T-cell (primary cell): ENCODE measurements at places on chromosomes 6 and 20. TPM values are rescaled to one million over a fixed set of nuclear protein-coding genes. Genes with fewer than 3 reads are reported as not detected.

DNA sequence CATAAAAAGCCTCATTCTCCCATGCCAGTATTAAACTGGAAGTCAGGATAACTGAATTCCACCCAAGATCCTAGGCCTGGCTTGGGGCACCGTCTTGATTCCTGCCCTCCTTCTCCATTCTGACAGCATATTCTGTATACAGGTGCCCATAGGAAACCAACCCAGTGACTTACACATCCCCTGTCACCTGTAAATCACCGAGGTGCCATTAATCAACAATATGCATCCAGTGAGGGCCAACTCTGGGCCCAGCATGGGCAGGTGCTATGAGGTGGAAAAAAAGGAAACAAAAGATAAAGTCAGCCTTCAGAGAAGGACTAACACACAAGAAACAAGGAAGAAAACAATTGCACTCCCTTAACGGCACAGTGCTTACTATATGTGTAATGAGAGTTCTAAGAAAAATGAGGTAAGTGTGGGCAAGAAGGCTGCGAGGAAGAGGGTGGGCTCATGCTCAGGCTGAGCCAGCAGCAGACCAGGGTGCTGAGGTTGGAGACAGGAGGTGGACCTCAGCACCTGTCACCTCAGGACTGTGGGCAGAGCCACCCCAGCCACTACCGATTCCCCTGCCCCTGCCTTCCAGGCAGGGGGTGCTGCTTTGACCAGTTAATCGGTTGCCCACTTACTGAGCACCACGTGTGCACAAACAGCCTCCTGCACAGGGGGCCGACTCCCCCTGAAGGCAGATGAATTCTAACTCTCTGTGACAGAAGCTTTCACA lies 105.9 kb downstream of the TRERF1 start:
- DNase-seq, result no peak

The SLC22A23 gene
- total RNA-seq, result 12.1 TPM

DNA sequence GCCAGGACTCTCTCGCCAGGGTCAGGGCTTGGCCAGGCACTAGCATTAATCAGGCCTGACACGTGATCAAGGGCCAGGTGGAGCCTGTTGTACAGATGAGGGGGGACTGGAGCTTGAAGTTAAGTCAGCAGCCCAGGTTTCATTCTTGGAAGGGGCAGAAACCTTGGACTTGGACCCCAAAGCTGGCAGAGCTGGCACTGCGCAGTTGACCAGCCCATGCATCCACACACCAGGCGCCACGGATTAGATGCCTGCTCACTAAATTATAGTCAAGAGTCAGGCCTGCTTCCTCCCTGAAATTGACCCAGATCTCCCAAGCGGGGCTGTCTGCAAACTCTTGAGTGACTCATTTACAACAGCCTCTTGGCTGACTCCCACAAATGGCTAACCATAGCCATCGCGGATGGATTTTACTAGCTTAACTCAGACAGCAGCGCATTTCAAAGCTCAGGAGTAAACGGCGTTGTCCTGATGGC lies 4.1 kb upstream of the TAF4 start:
- DNase-seq, result no peak

DNA sequence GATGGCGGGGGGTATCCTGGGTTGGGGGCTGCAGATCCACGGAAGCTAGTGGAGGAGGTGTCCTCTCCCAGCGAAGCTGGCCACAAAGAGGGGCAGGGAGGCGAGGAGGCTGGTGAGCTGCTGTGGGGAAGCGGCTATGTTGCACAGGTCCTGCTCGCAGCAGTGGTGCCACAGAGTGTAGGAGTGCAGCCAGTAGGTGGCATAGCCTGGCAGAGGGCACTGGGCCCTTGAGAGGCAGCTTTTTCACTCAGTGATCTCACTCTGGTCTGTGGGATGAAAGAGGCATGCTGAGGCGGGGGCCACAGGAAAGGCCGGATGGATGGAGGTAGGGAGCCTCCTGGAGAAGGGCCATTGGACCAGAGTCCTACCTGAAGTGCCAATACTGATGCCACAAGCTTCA lies 2.9 kb upstream of the LY6G6D start:
- no peak for DNase-seq

DNA sequence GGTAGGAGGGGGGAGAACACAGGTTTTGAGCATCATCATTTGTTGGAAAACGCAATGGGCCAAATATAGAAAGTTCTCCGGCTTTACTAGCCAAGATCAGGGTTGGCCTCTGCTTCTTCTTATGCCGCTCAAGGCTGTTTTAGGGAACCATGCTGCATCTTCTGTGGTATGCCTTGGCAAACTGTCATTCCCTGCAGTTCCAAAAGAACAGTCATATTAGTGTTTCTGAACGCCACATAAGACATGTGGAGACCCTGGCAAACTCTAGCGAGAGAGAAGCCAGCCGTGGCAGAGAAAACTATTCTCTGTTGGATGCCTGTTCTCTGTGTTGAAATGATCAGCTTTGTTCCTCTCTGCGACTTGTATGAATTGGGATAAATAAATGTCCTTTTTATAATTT lies 10.8 kb downstream of the ACTR5 start:
- DNase-seq, result no peak

DNA sequence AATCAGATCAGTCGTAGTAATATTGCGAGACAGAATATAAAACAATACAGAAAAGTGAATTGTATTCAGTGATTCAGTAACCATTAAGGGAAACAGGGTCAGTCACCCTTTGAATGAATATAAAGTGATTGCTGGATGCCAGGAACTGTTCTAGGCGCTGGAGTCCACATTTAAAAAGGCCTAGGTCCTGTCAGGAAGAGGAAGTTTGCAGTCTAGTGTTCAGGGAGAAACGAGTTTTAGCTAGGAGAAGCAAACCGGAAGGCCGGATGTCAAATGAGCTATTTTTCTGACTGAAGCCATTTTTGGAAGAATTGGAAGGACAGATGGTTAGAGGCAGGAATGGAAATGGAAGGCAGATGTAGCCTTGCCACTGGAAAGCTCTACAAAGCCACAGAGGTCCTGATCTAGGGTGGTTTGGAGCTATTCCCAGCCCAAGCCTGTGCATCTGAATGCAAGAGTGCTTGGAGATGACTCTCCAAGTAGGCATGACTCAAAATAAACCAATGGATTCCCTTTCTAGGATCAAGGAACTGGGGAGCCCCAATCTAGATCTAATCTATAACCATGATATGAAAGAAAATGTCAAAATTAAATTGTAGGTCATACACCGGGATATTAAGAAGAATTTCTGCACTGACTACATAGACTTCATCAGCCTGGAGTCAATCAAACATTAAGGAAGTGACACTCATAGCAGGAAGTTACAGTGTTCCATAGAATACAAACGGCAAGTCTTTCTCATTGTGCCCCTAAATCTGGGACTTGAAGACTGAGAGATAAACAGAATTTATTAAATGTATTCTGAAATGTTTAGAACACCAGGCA lies 36.8 kb upstream of the CDKAL1 start:
- no peak for DNase-seq

- no peak for DNase-seq
Observed at GRCh38 chr6:152705327-152705726, 7.6 kb downstream of the MYCT1 start.

DNA sequence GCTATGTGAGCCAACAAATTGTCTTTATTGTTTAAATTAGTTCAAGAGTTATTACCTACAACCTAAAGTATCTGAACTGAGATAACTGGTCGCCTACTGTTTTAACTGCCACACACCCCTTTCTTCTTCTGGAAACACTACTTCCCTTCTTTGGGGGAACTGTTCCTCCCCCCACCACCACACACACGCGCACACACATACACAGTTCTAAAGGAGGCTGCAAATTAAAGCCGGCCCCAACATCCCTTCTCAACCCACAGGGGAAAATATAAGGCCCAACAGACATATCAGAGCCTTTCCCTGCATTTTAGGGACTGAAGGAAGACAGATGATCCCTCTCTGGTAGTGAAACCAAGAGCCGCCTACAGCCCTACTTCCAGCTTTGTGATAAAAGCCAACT lies 348.0 kb upstream of the JARID2 start:
- DNase-seq, result no peak

DNA sequence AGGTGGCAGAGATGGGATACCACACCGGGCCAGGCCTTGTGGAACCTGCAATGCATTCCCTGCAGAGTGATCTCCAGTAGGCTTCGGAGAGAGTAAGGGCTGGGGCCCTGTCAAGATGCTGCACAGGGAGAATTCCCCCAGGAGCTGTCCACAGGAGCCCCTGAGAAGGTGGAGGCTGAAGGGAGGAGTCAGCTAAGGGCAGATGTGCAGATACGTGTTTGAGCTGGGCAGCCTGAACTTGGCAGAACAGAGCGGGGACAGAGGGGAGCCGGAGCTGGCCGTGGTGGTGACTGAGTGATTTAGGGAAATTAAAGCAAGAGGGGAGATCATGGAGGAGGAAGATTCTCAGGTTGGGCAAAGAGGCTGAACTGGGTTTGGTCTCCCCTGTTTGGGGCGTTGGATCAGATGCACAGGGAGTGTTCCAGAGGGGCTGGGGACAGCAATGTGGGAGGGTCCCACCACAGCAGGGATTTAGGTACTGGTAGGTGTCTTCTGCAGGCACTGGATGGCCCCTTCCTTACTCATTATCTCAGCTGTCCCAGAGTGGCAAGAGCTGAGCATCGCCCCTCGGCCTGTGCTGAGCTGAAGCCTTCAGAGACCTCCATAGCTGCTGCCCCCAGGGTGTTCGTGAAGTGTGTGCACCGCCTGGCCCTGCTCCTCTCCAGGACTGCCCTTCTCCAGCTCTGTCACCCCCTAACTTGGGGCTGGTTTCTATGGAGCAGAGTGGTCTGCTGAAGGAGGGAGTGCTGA lies 3.8 kb upstream of the NCR2 start:
- no peak for DNase-seq

GRCh38 chr6:39493174-39493573 lies 170.7 kb upstream of the KCNK16 start:
- DNase-seq, result no peak

The POPDC3 gene
- total RNA-seq, result not detected

- DNase-seq, result no peak
Observed at GRCh38 chr6:85287158-85287557, 162.7 kb upstream of the NT5E start.

GRCh38 chr6:138499303-138500018 lies at the start of gene NHSL1:
Gene NHSL1 (minus strand): TSS chr6:138499494. CDS start chr6:138499290, 204 bp downstream.
- DNase-seq, result no peak

DNA sequence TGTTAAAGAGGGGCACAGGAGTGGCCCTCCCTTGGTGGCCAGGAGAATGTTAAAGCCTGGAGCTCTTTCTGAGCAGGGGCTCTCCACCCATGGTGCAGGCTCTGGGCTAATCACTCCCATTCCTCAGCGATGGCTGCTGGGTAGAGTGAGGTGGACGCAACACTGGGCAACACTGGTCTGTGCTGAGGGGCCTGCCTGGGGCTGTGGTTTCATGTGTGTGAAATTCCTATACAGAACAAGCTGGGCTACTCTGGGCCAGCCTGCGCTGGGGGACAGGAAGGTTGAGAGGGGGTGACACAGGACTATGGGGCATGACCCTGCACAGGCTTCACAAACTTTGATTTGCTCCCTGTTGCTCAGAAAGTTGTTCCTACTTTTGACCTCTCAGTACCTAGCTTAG lies 392.6 kb downstream of the ZFAND3 start:
- DNase-seq, result no peak

- no peak for DNase-seq
Observed at GRCh38 chr6:111215131-111215530, 127.8 kb downstream of the SLC16A10 start.

- no peak for DNase-seq
Observed at GRCh38 chr20:34892671-34893070, 16.3 kb downstream of the ACSS2 start.

The LCA5 gene
- 0.54 TPM for total RNA-seq

- no peak for DNase-seq
Observed at GRCh38 chr20:64176971-64177370, 12.7 kb downstream of the MYT1 start.

DNA sequence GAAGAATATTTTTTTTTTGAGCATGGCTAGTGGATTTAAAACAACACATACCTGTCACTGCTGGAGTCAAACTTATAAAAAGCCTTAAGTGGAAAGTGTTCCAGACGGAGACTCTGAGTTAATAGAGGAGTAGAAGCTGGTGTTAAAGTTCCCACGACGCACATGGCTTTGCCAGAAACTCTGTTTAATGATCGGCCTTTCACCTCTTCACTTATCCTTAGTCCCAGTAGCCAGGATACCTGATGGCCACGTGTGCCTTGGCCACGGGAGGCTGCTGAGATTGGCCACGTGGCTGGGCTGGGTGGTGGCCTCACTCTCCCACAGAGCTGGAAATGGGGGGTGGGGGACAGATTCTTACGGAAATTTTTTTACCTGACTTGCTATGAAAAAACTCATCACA lies 333.1 kb downstream of the ZFAND3 start:
- DNase-seq, result no peak

DNA sequence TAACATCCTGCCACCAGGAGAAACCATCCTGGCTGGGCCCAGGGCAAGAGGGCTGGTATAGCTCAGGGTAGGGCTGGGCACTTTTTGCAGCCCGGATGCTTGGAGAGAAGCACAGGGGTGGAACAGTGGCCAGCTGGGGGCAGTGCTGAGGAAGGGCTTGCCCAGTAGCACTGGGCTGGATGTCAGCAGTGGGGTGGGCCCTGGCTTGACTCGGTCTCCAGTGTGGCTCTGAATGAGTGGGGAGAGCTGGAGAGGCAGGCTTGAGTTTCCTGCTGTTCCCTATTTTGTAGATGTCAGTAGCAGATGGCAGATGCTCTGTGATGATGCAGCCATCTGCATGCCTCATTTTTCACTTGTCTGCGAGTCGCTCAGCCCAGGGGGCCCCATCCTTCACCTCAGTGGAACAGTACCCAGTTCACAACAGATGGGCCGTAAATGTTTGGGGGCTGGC lies 56.3 kb upstream of the TULP1 start:
- DNase-seq, result peak; percentile 42

The OR12D3 gene
- total RNA-seq, result not detected

The LY6G6D gene
- not detected for total RNA-seq

GRCh38 chr6:10084111-10084986 lies 330.5 kb downstream of the TFAP2A start:
- DNase-seq, result no peak

- no peak for DNase-seq
Observed at GRCh38 chr6:2632976-2633584, 117.6 kb downstream of the MYLK4 start.

The LRRC73 gene
- 0.53 TPM for total RNA-seq

DNA sequence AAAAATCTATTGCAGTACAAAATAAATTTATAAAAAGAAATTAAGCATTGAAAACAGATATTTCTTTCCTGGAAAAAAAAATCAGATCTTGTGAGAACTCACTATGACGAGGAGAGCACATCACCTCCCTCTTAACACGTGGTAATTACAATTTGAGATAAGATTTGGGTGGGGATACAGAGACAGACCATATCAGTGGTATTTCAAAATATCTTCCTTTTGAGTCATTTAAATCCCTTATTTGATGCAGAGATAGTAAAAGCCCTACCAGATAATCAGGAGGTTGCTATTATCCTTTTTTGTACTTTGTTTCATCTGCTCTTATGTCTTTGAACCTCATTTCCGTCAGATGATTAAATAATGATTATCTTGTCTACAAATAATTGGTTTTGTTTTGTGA lies 800.4 kb downstream of the KIF16B start:
- DNase-seq, result no peak

The CCN6 gene
- not detected for total RNA-seq

The TREML2 gene
- total RNA-seq, result 3.2 TPM

The DNAH8 gene
- total RNA-seq, result 0.12 TPM

The PRDM1 gene
- 108 TPM for total RNA-seq

The KIAA1755 gene
- total RNA-seq, result not detected

The ENPP3 gene
- total RNA-seq, result 0.58 TPM
